ENCODE measurements at places on chromosomes 6 and 20.

GRCh38 chr6:16769986-16770376, 8.7 kb upstream of the ATXN1 start:
- DNase-seq = no peak

- no peak for DNase-seq
Observed at GRCh38 chr6:43264599-43265145, 21.4 kb downstream of the TTBK1 start.

GRCh38 chr20:43821795-43822194, 92.9 kb upstream of the TOX2 start:
- DNase-seq = no peak

DNA sequence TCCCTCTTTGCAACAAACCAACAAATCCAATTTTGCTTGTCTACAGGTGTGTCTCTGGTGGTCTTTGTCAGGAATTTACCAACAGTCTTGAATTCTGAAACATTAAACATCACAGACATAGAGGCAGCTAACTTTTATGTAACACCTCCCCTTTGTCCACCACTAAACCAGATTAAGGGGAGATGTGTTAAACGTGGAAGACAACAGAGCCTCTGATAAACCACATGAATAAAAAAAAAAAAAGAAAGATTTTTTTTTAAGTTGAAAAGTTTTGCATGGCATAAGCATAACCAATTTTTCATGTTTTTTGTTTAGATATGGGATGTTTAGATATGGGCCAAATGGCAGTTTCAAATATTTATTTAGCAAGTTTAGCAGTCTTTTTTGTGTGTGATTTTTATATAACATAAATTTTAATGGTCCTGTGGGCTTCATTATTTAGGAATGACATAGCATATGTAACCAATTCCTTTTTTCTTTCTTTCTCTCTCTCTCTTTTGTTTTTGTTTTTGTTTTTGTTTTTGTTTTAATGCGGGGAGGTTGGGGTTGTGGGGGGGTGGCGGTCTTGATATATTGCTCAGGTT, 60.7 kb upstream of the BTN3A2 start:
- DNase-seq = no peak

- DNase-seq = no peak
Observed at GRCh38 chr6:152380351-152380767, 256.8 kb downstream of the SYNE1 start.

DNA sequence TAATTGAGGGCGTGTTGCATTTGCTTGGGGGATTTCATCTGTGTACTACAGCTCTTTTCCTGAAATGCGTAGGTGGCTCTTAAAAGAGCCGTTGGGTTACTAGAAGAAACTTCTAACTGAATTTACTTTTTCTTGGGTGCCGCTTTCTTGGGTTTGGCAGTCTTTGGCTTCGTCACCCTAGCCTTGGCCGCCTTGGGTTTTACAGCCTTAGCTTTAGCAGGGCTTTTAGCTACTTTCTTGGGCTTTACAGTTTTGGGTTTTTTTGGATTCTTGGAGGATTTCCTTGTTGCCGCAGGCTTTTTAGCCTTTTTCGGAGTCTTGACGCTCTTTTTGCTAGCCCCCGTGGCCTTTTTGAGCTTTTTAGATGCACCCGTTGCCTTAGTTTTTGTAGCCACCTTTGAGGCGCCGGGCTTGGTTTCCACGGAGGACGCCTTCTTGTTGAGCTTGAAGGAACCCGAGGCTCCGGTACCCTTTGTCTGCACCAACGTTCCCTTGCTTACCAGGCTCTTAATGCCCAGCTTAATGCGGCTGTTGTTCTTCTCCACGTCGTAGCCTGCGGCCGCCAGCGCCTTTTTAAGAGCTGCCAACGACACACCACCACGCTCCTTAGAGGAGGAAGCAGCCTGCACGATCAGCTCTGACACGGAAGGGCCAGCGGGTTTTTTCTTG, 54.5 kb downstream of the TRIM38 start:
- DNase-seq = no peak

- DNase-seq = no peak
Observed at GRCh38 chr6:158226655-158227512, 58.7 kb downstream of the GTF2H5 start.

DNA sequence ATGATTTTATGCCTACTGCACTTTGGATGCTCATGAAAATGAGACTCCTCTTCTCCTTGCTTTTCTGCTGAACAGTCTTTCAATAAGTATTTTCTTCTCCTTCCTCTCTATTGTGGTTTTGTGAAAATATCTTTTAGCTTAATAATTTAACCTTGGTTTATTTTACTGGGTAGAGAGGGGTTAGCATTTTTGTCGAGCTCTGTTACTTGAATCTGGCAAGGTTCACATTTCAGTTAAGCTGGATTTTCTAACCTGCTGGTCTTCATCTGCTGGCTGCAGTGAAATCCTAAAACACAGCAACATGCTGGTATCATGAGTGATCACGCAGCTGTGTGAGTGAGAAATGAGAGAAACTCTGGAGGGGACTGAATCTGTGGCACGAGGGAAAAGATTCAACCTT, 222.7 kb upstream of the NOX3 start:
- DNase-seq = no peak

DNA sequence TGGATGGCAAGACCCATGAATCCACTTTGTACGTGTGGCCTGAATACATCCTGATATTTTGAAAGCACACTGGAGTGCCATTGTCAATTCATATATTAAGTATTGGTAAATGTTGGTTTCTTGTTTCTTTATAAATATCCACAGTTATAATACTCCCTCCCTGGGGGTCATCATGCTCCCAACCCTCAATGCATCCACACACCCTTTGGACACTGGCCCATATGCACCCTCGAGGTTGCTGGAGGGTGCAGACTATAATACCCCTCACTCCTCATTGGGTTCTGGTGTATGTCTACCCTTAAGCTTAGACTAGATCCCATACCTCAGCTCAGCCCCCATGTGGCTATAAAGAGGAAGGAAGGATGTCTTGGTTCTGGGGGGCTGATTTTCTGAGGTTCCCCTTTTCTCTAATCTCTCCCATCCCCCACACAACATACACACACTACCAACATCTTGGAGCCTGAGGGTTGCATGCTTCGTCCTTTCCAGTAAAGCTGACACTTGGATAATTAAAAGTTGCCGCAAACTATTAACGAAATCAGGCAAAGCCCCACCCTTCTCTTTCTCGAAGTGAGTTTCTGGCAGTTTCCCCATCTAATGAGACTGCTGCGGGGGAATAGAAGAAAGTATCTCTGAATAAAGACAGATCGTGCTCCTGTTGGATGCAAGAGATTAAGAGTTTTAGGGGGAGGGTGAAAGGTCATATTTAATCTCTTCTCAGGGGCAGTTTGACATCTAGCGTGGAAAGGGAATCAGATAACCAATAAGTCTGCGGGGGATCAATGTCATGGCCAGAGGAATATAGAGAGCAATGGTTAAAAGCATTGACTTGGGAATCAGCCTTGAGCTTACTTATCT, 7.4 kb downstream of the PIM1 start:
- no peak for DNase-seq

DNA sequence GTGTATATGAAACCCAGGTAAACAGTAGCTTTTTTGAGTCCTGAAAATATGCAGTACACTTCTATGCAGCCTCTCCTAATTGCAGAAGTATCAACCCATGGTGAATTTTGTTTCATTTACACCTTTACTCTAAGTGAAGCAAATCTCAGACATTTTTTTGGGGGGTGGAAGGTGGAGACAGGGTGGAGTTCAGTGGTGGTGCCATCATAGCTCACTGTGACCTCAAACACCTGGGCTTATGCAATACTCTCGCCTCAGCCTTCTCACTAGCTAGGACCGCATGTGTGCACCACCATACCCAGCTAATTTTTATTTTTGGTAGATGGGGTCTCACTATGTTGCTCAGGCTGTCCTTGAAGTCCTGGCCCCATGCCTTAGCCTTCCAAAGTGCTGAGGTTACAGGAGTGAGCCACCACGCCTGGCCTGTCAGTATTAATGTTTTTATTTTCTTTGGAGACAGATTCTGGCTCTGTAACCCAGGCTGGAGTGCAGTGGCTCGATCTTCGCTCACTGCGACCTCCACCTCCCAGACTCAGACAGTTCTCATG, 80.3 kb downstream of the JARID2 start:
- DNase-seq = no peak

All from NCI-H774 (cell line).